NCI-H524 (cell line): ENCODE measurements at places on chromosomes 13 and 19.

GRCh38 chr13:77349365-77349764 is 22.5 kb upstream of the MYCBP2 start:
- DNase-seq = no peak

- no peak for DNase-seq
These were observed 158.4 kb upstream of the FNDC3A start for GRCh38 chr13:48817166-48817802.

GRCh38 chr13:24074678-24075077 is 85.8 kb upstream of the SPATA13 start:
- no peak for DNase-seq

- DNase-seq = no peak
These were observed 79.5 kb upstream of the SERP2 start for GRCh38 chr13:44293908-44294735.

DNA sequence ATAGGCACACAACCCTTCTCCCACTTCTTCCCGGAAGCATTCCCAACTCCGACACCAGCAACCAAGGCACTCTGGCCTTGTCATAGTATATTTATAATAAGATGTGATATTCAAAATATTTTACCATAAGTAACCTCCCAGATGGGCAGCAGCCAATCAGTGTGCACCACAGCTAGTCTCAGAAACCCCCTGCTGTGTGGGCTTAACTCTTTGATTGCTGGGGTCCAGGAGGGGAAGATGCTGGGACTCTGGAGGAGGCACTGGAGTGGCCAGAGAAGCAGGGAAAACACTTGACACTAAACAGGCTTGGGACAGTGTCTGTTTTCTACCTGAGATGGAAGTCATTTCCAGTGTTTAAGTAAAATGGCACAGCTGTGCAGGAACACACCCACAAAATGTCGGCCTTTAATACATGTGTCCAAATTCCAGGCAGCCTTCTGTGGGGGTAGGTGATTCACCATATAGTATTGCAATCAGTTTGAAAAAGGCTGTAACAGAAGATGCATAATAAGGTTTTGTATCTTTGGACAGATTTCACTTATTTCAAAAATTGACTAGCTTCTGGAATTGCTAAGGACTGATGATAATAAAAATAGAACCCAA is 100.7 kb downstream of the MBNL2 start:
- no peak for DNase-seq

DNA sequence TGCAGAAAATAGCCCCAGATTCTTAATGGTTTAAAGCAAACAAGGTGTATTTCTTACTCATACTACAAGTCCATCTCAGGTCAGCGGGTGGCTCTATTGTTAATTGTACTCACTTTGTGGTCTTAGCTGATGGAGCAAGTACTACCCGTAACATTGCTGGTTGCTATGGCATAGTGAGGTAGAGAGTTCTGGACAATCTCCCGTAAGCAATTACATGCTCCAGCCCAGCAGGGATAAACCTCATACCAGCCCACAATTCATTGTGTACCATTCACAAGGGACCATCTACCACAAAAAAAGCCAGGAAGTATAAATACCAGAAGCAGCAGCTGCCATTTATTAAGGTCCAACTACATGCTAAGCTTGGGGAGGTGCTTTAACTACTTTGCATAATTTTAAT is 167.1 kb downstream of the PCDH9 start:
- no peak for DNase-seq

DNA sequence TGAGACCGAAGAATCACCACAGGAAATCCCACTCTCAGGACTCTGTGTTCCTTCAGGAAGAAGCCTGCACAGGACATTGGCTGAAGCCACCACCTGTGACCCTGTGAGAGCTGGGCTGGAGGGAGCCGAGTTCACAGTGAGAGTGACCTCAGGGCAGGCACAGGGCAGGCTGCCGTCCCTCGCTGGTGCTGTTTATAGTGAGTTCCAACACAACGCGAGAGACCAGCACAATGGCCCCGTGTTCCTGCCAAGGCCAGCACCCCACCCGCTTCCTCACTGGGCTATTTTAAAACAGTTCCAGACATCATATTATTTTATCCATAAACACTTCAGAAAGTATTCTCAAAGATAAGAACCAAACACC is 18.4 kb upstream of the GAS6 start:
- DNase-seq = no peak

DNA sequence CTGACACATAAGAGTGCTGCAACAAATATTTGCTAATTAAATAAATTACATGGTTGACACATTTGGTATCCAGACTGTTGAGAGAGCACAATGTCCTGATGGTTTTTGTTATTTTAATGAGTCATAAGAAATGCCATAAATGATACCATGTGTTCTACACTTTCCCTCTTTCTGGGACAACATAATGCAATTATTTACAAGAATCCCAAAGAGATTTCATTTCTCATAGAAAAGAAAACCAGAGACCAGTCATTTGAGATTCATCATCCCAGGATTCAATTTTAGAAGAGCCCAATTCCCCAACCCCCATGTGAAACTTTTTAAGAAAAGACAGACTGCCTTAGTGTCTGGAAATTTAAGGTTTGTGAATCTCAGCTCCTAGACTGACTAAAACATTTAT is 399.6 kb downstream of the DCT start:
- DNase-seq = no peak

GRCh38 chr13:110187641-110188161 is 119.3 kb downstream of the COL4A1 start:
- DNase-seq = no peak

DNA sequence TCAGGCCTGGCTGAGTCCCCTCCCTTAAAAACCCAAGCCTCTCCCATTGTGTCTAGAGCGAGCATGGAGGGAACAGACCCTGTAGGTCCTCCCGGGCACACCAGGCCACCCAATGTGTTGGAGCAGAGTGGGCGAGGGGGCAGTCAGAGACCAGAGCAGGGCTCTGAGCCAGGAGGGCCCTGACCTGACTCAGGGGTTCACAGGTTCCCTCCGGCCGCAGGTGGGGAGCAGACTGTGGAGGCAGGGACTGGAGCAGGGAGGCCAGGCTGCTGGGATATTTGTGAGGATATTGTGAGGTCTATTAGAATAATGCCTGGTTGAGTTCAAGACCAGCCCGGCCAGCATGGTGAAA is 1.6 kb upstream of the TYROBP start:
- no peak for DNase-seq

DNA sequence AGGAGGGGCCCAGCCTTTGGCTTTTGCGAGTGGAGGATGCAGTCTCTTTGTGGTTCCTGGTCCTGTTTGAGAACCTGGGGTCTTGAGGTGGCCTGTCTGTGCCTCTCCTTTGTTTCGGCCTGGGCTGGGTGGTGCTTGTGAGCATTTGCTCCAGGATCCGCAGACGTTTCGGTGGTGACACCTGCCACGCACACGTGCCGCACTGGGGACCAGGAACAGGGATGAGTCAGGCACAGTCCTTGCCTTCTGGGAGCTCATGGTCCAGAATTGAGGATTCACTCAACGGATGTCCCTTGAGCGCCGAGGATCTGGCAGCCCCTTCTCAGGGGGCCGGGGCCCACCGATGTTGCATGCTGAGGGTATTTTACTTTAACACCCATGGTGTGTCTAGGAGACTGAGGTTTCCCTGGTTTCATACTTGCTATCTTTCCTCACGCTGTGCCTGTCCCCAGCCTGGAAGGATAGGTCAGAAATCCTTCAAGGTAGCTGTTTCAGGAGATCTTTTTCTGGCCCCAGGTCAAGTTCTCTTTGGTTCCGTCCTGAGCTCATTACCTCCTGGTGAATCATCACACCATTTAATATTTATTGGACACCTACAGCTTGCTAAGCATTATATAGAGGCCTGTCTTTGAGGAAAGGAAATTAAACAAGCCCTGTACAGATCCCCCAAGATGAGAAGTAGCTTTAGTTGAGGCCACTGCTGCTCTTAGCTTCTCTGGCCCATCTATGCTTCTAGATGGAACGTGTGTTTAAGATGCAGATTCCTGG is 5.1 kb downstream of the HDGFL2 start:
- DNase-seq = no peak

DNA sequence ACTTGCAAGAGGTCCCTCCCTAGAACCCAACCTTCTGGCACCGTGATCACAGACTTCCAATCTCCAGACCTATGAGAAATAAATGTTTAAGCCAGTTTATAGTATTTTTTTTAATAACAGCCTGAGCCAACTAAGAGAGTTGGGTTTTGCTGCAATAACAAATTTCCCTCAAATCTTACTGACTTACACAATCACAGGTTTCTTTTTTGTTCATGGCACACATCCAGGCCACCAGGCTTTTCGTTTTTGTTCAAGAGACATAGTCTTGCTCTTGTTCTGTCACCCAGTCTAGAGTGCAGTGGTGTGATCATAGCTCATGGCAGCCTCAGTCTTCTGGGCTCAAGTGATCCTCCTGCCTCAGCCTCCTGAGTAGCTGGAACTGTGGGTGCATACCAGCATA is 2.0 kb upstream of the SELENOV start:
- no peak for DNase-seq
